NCI-H1694 treated with DMSO at 0.1 percent for 48 hours (cell line): ENCODE measurements at places on chromosomes 3 and 15.

DNA sequence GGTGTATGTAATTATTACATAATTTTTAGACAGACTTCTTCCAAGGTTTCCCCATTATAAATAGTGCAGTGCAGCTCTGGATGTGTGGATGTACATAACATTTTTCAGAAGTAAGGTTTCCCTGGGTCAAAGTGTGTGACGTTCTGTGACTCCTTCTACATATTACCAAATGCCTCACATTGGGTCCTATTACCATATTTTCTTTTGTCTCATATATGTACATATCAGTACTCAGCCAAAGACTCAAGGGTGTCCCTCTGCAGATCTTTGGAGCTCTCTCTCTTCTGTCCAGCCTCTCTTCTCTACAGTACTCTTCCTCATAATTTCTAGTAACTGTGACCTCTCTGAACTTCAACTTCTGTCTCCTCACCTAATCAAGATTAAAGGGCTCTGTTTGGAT lies 31.3 kb upstream of the PEX5L start:
- DNase-seq: no peak

- DNase-seq: no peak
Observed at GRCh38 chr3:186380622-186381380, 18.8 kb upstream of the DGKG start.

- DNase-seq: no peak
Observed at GRCh38 chr3:52121813-52122212, 32.4 kb downstream of the POC1A start.

DNA sequence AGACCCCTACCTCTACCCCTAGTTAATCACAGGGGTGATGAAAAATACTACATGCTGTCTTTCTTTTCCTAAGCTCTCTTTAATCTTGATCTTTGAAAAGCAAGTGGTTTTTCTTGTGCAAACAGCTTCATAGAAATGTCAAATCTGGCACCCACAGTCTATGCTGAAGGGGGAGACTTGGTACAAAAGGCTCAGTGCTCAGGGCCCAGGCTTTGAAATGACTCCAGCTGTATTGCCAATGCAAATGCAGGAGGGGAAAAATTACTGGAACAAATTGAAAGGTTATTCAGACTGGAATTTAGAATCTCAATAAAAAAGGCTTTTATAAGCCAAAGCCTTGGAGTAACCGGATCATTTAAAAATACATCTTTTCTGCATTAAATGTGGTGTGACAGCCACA lies 223.9 kb downstream of the LRTM1 start:
- DNase-seq: no peak
